ENCODE measurements at places on chromosomes 12 and 14.

- no peak for DNase-seq
These were observed 361.3 kb upstream of the TMTC1 start for GRCh38 chr12:30144777-30145683.

DNA sequence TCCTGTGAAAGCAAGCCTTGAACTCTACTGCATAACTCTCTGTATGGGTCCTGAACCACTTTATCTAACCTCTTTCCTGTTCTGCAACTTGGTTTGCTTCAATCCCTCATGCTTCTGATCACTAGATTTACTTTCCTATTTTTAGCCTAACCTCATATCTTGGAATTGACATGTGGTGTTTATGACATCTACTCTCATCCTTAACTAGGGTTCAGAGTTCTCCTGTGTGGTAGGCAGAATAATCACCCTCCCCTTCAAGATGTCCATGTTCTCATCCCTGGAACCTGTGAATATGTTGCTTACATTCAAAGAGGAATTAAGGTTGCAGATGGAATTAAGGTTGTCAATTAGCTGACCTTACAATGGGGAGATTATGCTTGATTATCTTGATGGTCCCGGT lies 67.4 kb upstream of the STXBP6 start:
- DNase-seq: no peak

DNA sequence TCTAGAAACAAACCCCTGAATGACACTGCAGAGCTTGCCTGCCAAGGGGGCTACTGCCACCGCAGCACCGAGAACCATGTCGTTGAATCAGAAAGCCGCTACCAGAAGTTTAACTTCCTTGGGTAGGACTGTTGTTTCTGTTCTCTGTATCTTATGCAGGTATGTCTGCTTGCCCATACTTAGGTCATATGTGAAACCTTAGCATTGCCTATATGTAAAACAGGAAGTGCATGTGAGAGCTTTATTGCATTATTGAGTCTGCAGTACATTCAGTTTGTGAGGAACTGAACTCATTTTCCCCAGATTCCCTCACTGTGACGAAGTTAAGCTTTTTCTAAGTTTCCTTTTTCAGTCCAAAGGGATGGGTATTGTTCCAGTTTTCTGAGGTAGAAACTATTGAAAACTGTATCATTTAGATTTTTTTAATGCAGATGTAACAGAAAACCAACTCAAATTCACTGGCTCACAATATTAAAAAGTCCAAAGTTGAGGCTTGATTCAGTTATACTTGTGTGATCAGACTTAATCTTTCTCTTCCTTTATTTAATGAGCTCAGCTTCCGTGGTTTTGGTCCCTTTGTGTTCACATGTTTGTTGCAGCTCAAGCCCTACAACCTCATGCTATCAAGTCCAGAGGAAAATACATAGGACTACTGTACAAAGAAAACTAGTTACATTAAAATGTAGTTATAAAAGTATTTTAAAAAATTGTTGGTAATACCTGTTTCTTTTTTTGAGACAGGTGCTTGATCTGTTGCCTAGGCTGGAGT lies 6.9 kb downstream of the FBXO34 start:
- DNase-seq: peak; percentile 20

- DNase-seq: no peak
These were observed 88.0 kb upstream of the TMEM132C start for GRCh38 chr12:128178966-128179365.

DNA sequence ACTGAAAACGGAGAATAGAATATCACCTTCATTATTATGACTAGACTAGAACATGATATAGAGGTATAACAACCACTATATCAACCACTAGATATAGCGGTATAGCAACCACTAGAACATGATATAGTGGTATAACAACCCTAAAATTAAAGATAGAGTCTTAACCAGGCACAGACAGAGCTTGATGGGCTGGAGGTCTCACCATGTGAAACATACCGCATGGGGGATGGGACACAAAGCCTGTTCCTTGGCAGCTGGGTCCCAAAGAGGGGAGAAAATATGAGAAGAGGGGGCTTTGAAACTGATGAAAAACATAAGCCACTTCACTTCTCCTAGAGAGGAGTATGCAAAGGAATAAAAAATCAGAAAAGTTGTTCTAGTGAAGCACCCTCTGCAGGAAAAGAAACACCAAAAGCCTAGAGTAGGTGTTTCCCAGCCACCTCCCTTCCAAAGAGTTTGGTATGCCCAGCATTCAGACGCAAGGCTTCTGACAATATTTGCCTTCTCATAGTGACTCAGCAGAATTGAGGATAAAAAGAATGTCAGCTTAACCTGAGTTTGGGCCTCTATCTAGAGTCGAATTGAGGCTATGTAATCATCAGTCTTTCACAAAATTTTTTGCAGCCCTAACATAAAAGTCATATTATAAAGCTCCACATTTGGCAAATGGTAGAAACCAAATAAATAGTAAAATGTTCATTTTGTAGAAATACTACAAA lies 316.4 kb downstream of the NOVA1 start:
- DNase-seq: no peak

DNA sequence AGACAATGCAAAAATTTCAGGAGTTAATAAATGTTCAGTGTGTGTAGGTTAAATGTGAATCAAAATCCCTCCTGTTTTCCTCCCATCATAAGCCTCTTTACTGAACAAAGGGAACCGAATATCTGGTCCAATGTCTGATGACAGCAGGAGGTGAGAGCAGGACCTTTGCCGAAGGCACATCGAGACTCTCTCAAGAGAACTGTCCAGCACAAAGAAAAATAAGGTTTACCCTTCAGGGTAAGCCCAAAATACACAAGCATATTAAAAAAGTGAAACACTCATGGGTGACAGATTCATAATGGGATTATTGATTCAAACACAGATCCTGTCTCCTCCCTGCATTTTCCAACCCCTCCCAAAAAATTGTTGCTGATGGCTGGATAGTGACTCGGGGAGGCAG lies 4.2 kb upstream of the VSX2 start:
- no peak for DNase-seq

DNA sequence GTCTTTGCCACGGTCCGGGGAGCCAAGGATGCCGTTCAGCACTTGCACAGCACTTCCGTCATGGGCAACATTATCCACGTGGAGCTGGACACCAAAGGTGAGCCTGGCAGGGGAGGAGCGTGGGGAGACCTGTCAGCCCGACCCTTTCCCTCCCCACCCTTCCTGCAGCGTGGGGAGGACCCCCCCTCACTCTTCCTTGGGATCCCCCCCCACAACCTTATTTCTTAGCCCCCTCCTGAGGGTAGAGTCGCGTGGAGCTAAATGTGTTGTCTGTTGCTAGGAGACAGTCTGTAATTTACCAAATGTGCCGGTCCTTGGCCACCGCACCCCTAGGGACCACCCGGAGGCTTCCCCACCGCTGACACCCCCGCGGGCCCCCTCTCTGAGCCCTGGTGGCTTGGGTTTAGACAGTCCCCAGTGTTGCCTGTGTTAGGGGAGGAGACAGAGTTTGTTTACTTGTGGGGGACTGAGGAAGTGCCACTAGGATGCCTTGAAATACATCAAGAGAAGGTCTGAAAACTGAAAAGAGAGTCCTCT lies 2.3 kb downstream of the SETD1B start:
- DNase-seq: peak; percentile 67

DNA sequence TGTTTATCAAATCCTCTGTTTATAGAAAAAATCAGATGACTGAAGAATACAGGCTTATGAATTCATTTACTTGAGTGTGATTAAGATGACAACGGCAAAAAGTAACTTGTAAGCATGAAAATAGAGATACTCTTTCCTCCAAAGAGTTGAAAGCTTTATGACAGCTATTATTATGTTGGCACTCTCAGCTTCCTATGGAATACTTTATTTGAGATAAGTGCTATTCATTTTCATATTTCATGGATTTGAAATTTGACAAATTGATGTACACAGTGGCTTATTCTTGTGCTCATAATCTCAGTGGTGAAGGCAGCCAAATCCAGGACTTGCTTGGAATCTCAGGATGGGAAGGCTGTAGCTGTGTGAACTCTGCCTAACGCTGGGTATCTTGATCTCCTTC lies 991.6 kb downstream of the GALC start:
- DNase-seq: no peak

DNA sequence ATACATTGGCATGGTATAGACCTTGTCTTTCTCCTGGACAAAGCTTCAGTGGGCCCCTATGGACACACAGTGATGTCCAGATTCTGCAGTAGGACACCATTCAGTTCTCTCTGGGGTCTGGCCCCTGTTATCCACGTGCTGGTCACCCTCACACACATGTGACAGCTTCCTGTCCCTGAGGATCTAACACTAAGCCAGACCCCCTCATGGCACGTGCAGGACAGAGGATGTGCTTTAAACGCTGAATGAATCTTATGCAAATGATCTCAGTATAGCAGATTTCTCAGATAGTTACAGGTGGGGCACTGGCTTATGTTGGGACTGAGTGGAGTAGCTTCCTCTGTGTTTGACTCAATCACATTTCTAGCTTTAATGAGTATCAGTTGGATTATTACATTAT lies 33.7 kb downstream of the SLC24A4 start:
- DNase-seq: no peak

- DNase-seq: no peak
These were observed 300.5 kb downstream of the PRKD1 start for GRCh38 chr14:29627137-29627536.

DNA sequence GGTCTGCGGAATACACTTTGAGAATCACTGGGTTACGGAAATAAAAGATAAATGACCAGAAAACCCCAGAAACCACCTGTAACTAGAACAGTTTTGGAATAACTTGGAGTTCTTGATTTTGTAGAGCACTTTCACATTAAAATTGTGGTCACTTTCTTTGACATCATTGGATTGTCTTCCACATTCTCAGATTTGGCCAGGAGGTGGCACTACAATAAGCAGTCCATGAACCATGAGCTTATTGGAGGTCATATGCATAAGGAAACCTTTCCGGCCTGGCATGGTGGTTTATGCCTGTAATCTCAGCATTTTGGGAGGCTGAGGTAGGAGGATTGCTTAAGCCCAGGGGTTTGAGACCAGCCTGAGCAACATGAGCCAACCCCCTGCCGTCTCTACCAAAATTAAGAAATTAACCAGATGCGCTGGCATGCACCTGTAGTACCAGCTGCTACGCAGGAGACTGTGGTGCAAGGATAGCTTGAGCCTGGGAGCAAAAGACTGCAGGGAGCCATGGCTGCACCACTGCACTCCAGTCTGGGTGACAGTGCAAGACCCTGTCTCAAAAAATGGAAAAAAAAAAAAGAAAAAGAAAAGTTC lies 107.7 kb upstream of the CAND1 start:
- peak; percentile 38 for DNase-seq

- DNase-seq: no peak
These were observed 53.1 kb downstream of the PARP11 start for GRCh38 chr12:3820122-3820521.

GRCh38 chr12:52630008-52630500 lies 11.7 kb upstream of the KRT73 start:
- DNase-seq: no peak

DNA sequence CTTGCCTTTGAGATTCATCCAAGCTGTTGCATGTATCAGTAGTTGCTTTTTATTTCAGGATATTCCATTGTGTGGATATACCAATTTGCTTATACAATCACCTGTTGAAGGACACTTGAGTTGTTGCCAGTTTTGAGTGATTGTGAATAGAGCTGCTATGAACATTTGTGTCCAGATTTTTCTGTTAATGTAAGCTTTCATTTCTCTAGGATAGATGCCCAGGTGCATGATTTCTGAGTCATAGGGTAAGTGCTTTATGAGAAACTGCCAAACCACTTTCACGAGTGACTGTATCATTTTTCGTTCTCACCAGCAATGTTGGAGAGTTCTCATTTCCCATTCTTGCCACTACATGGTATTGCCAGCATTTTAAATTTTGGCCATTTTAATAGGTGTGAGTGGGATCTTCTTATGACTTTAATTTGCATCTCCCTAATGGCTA lies 434.6 kb upstream of the RGS6 start:
- no peak for DNase-seq

- no peak for DNase-seq
These were observed 293.2 kb downstream of the DUSP6 start for GRCh38 chr12:89059056-89059455.

DNA sequence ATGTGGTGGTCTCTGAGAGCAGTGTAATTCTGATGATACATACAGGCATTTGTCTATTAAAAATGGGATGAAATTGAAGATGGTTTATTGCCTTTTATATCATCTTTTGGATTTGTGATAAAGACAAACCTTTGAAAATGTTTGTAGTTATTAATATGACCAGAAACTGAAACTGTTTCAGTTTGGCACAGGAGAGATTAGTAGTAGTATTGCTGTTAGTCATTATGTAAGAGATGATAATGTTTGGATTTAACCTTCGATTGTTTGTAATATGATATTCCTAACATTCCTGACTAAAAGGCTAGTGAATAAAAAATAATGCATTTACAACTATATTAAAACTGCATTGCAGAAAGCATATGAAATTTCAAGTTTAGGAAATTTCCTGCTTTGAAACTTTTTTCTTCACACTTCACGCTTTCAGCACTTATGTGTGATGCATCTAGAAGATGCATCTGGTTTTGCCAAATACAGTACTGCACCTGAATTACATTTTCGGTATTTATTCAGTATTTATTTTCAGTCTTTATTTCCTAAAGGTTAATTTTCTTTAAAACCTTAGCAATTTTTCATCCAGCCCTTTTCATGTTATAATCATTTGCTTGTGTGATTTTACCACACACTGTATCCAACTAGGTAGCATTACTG lies 25.5 kb downstream of the ADIPOR2 start:
- DNase-seq: no peak

- no peak for DNase-seq
These were observed 43.4 kb upstream of the SPTLC2 start for GRCh38 chr14:77659831-77660230.

DNA sequence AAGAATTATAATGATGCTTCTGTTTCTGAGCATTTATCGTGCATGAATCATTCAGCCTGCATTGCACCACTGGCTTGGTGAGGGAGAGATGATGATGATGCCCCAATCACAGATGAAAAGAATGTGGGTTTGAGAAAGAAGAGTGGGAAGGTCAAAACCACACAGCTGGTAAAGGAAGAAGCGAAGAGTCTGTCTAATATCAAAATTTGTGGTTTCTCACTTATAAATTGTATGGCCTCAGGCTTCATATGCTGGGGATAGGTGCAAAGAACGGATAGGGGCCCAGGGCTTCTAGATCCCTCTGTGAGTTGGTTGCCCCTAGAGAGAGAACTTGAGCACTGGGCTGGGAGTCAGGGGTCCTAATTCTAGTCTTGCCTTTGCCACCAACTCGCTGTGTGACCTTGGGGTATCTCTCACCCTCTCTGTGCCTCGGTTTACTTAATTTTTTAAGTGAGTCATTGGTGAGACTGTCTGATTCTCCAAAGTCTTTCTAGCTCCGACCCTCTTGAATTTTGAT lies 2.2 kb downstream of the OASL start:
- peak; percentile 72 for DNase-seq

GRCh38 chr12:67695974-67696373 lies 47.4 kb downstream of the DYRK2 start:
- no peak for DNase-seq

- no peak for DNase-seq
These were observed 270.7 kb upstream of the GARIN2 start for GRCh38 chr14:66918527-66918926.

All from CD4-positive, alpha-beta T cell treated with Interleukin-17A for 1 hour (primary cell).